ENCODE measurements at places on chromosomes 3 and 15.

GRCh38 chr3:184481984-184482671 is 79.5 kb upstream of the EPHB3 start:
- no peak for DNase-seq

DNA sequence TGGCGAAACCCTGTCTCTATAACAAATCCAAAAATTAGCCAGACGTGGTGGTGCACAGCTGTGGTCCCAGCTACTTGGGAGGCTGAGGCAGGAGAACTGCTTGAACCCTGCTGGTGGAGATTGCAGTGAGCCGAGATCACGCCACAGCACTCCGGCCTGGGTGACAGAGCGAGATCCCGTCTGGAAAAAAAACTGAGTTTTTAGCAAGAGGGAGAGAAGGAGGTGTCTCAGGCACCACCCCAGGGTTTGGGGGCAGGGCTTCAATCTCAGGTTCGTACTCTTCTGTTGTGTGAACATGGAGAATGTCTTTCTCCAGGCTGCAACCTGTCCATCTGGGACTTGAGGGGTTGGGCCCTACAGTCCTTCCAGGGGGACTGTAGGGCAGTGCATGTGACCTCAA is 2.7 kb downstream of the CHRNA3 start:
- no peak for DNase-seq

GRCh38 chr15:67766968-67767367 is 58.3 kb upstream of the SKOR1 start:
- no peak for DNase-seq

GRCh38 chr15:48144889-48145288 is 24.1 kb downstream of the SLC24A5 start:
- DNase-seq, result no peak

DNA sequence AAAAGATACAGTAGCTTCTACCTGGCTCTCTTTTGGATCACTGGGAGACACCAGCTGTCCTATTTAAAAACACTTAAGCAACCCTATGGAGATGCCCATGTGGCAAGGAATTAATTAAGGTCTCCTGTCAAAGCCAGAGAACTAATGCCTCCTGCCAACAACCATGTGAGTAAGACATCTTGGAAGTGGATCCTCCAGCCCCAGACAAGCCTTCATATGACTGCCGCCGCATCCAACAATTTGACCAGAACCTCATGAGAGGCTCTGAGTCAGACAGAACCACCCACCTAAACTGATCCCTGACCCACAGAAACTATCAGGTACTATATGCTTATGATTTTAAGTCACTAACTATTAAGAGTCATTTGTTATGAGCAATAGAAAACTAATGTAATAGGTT is 22.3 kb downstream of the IFT80 start:
- DNase-seq, result no peak

DNA sequence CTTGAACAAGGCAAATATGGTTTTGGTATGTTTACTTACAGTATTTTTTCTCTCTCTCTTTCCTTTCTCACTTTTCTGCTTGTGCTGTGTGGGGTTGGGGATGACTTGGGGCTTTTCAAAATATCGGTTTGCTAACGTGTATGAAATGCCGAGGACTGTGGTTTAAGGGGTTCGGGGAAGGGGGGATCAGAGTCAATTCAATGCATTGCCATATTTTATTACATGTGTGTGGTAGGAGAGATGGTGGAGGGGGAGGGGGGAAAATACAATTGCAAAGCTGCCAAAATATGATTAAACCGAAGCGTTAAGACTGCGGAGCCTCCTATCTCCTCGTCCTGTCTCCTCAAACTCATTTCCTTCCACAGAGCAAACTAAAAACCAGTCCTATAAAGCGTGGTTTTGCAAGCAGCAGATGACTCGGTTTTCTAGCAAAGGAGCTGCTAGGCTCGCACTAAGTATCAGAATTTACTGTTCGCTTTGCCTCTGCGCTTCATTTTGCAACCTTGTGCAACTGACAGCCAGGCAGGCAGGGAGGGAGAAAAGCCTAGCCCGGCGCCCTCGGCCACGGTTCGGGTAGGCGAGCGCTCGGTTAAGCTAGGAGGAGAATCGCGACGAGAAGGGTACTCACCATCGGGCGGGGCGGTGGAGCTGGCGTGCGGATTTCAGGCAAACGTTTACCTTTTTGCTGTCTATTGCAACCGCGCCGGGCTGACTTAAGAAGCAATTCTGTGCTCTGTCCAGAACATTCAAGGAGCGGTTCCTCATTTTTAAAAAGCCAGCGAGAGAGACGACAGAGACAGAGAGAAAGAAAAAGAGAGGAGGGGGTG is 4.0 kb upstream of the NR2F2 start:
- DNase-seq, result no peak

GRCh38 chr3:187936676-187937075 is 191.4 kb upstream of the BCL6 start:
- no peak for DNase-seq

- DNase-seq, result no peak
Measured at GRCh38 chr15:74234598-74234875, 1.6 kb upstream of the CCDC33 start.

DNA sequence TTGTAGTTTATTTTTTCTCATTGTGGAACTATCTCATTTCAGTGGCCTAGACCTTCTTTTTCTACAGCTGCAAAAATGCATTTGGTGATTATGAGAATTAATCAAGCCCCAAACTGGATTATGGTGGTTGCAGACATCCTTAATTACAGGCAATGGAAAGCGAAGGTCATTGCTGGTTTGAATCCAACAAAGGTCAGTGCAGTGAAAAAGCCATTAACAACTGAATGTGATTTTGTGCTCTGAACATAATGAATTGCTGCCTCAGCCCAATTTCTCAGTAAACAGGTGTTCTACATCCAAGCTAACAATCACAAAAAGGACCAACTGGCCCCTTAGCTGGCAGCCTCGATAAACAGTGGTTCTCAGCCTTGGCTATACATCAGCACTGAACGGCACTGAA is 260.1 kb upstream of the DPPA4 start:
- DNase-seq, result no peak

GRCh38 chr3:51338632-51339031 is 46.5 kb upstream of the MANF start:
- DNase-seq, result no peak

DNA sequence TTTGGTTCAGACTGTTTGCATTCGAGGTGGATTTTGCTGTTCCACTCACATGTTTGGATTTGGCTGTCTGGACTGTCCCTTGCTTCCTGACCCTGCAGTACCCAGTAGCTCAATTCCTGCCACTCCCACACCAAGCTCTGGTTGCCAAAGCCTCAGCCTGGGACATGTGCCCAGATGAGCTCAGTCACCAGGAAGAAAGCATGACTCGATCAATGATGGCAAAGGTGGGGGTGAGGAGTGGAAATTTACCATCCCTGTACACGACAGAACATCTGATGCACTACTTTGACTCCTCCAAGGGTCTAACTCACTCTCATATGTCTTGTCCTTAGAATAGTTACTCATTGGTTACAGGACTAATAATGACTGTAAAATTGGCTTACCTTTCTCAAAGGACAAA is 45.2 kb downstream of the ZNF385D start:
- no peak for DNase-seq

DNA sequence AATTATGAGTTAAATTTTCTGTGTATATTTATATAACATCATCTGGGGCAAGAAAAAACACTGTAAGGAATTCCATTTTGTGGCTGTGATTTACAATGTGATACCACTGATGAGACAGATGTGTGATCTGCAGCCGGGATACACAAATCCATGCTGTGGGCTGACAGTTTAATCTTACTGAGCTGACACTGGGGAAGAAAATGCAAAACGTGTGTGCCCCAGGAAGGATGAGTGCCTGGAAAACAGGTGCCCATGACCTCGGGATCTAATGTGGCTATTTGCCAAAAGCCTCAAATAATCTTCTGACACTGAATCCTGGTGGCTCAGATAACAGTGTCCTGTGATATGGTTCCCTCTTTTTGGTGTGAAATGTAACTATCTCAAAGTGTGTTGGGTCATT is 10.5 kb downstream of the MYRIP start:
- no peak for DNase-seq

DNA sequence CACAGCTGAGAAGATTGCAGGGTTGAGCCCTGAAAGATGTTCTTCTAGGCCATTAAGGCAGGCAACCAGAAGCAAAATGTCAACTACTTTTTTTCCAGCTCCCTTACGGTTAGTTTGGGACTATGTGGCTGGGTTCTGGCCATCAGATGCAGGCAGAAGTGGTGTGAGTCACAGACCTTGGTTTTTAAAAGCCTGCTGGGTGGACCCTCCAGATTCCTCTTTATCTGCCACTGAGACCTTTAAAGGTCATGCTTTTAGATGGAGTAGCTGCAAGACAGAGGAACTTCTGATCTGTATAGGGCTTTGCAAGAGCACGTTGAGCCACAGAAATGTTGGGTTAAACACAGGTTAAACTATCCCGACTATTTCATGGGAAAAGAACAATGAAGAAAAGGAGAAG is 102.9 kb downstream of the CHST2 start:
- DNase-seq, result no peak

- no peak for DNase-seq
Measured at GRCh38 chr3:160797356-160797755, 41.3 kb downstream of the PPM1L start.

- no peak for DNase-seq
Measured at GRCh38 chr3:163043074-163043473, 1546.5 kb downstream of the OTOL1 start.

DNA sequence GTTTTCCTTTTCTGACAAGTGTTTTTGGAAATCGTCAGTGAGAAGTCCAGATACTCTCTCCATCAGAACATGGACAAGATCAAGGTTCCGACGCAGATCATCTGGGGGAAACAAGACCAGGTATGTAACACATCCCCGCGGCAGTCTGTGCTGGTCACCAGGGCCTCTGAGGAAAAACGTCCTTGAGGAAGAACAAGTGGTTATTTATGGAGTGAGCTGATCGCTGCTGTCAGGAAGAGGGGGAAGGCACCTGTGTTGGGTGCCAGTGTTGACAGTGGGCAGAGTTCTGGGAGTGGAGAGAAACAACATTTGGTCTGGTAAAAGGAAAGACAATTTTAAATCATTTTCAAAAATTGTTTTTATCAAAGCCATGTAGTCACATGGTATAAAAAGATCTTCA is 20.7 kb upstream of the RPP14 start:
- DNase-seq, result no peak

DNA sequence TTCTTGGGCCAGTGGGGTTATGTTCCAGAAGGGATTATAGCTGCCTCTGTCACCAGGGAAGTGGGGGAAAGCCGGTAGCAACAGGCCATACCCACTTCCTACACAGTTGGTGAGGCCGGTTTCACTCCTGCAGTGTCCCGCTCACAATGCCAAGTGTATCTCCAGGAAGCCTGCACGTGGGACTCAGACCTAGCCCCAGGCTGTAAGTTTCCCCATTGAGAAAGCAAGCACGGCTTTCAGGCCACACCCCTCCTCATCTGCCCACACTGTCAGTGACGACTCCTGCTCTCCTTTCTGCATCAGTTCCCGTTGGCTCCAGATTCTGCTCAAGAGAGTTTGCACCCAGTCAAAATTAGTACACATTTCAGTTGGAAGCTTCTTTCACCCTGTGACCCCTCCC is 51.6 kb upstream of the CPOX start:
- no peak for DNase-seq

- no peak for DNase-seq
Measured at GRCh38 chr3:77319711-77320110, 279.8 kb downstream of the ROBO2 start.

GRCh38 chr3:38124324-38125122 is 12.4 kb downstream of the ACAA1 start:
- DNase-seq, result no peak

DNA sequence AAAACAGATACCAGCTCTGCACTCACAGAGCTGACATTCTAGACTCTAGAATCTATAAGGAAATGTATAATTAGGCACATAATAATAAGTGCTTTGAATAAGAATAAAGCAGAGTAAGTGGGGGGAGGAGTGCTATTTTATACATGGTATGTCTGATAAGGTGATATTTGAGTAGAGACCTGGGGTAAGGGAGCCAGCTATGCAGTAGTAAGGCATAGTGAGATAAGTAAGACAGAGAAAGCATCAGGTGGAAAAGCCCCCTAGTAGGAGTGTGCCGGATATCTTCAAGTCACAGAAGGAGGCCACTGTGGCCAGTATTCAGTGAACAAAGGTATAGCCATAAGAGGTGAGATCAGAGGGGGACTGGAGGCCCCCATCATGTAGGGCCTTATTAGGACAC is 3.0 kb downstream of the SS18L2 start:
- no peak for DNase-seq

DNA sequence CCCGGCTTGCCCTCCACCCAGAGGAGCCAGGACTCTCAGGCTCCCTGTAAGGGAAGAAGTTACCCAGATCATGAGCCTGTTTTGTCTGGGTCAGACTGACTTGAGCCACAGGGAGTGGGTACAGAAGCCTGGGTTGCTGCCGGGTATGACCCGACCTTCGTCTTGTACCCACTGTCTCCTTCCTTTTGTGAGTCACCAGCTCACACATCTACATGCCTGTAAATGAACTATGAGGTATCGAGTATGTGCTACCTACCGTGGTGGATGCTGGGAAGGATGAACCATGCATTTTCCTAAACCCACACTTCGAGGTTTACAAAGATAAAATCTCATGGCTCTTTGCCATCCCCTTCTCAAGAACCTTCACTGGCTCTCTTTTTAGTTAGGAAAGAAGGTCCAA is 56.9 kb downstream of the CACNA1D start:
- DNase-seq, result no peak

GRCh38 chr3:23258110-23258509 is 55.0 kb downstream of the UBE2E2 start:
- DNase-seq, result no peak

DNA sequence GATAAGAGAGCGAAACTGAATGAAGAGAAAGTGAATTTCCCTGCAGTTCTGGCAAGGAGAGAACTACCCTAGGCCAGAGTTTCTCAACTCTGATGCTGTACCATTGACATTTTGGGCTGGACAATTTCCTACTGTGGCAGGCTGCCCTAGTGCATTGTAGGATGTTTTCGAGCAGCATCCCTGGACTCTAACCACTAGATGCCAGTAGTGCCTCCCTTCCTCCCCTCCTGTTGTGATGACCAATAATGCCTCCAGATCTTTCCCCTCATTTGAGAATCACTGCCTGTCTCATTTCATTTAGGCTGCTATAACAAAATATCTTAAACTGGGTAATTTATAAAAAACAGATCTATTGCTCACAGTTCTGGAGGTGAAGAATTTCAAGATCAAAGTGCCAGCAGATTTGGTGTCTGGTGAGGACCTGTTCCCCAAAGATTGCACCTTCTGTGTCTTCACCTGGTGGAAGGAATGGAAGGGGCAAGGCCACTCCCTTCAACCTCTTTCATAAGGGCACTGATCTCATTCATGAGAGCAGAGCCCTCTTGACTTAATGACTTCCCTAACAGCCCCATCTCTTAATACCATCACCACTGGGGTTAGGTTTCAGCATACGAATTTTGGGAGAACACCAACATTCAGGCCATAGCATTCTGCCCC is 188.9 kb upstream of the MEIS2 start:
- no peak for DNase-seq

GRCh38 chr3:168060317-168060716 is 35.4 kb downstream of the GOLIM4 start:
- no peak for DNase-seq

DNA sequence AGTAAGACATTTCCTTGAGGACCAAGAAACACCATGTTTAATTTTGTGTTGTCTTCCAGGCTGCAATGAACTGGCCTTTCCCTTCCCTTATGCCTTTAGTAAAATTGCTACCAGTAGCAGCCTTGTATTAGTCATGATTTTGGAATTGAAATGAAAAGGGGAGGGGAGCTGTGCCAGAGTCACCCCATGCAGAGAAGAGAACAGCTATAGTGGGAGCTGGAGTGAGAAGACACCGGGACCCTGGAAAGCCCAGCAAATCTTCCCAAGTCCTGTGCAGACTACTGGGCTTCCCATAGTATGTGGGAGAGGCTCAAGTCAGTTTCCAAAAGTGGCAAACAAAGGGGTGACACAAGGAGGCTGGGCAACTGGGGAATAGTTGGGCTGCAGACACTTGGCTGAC is 178.5 kb downstream of the NR1D2 start:
- no peak for DNase-seq
